ENCODE measurements at places on chromosomes 3 and 15.

DNA sequence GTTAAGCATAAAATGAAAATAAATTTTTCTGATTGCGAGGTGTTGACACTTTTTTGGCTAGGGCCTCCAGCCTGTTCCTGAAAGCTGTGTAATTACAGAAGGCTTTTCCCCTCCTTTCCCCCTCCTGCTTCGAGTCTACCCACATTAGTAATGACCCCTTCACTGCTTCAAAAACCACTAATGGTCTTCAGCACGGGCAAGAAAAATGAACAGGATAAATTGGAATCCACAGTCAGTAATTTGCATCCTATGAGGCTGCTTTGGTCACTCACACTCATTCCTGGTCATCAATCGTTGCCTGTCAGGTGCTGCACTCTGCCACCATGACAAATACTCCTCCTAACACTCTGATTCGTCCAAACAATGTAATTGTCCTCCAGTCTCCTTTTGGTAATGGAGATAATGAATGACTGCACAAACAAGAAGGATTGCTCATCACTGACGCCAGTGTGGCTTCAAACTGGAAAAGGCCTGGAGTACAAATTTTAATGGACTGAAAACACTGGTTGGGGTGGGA is 148.6 kb downstream of the MEIS2 start:
- no peak for DNase-seq

- no peak for DNase-seq
Observed at GRCh38 chr3:71536376-71536965, 47.1 kb downstream of the FOXP1 start.

GRCh38 chr15:58307313-58307961 is 124.4 kb upstream of the LIPC start:
- no peak for DNase-seq

- DNase-seq: no peak
Observed at GRCh38 chr3:147930232-147930807, 521.2 kb downstream of the ZIC1 start.

GRCh38 chr3:35079403-35079802 is 559.9 kb upstream of the ARPP21 start:
- DNase-seq: no peak

DNA sequence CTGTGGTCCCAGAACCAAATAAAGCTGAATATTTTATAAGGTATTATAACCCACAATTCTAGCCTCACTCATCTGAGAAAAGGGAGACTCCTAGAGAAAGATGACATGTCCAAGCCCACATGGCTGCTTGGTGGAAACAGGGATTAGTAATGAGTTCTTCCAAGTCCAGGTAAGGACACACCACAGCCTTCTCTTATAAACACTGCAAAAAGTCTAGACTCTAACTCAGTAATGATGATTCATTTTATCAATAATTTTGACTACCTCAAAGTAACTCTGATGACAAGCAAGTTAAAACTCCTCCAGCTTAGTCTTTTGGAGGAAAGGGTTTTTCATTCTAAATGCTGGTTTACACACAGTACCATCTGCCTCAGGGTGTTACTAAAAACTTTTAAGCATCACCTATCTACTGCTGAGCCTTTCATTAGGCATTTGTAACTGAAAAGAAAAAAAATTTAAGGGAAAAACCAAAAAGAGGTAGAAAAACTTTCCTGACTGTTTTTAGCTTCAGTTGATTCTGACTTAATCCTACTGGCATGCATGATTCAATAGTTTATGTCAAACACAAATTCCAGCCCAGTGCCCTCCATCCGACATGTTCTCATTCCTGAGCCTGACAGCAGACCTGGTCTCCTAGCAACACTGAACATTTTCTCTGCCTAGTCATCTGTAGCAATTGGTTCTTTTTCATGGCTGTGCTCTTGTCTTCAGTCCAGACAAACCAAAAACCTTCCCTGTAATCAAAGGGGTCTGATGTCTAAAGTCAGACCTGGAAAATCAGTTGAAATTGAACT is 43.9 kb downstream of the P3H2 start:
- DNase-seq: no peak

- no peak for DNase-seq
Observed at GRCh38 chr15:40234783-40235182, 4.1 kb upstream of the PAK6 start.

- DNase-seq: no peak
Observed at GRCh38 chr3:71628522-71628921, 45.0 kb upstream of the FOXP1 start.

DNA sequence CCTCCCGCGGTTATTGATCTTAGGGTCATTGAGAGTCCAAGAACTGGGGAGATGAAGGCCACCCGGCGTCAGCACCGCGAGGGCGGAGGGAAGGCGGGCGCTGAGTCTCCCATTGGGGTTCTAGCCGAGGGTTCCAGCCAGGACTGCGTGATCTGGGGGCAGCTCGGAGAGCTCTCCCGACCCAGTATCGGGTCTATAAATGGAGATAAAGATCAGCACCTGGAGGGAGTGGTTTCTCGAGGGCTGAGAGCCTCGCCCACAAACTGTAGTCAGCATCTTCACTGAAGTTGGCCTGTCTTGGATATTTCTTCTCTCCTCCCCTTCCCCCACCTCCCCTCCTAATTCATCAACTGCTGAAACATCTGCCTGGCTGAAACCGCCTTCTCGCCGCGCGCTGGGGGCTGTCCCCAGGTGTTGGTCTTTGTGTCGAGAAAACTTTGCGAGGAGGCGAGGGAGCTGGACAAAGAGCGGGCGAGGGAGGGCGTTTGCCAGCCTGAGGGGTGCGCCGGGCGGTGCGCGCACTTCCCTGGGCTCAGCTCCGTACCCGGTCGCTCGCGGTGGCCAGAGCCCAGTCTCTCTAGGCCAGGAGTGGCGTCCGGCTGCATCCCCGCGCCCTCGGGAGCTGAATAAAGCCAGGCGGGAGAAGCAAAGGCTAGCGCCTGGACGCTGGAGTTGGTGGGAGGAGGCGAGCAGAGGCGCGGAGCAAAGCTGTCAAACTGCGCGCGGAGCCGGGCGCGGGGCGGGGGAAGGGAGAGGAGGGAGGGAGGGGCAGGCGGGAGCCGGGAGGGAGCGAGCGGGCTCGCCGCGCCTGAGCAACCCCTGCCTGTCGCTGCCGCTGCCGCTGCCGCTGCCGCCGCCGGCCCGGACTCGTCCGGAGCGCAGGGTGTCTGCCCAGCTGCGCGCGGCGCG is at the start of gene ST8SIA2:
TSS of gene ST8SIA2 (plus strand) at position 811 of the 909 bp plus-strand sequence. CDS start 184 bp downstream, outside the sequence.
- DNase-seq: peak; percentile 42

- DNase-seq: no peak
Observed at GRCh38 chr15:100517846-100518245, 10.9 kb downstream of the CERS3 start.

DNA sequence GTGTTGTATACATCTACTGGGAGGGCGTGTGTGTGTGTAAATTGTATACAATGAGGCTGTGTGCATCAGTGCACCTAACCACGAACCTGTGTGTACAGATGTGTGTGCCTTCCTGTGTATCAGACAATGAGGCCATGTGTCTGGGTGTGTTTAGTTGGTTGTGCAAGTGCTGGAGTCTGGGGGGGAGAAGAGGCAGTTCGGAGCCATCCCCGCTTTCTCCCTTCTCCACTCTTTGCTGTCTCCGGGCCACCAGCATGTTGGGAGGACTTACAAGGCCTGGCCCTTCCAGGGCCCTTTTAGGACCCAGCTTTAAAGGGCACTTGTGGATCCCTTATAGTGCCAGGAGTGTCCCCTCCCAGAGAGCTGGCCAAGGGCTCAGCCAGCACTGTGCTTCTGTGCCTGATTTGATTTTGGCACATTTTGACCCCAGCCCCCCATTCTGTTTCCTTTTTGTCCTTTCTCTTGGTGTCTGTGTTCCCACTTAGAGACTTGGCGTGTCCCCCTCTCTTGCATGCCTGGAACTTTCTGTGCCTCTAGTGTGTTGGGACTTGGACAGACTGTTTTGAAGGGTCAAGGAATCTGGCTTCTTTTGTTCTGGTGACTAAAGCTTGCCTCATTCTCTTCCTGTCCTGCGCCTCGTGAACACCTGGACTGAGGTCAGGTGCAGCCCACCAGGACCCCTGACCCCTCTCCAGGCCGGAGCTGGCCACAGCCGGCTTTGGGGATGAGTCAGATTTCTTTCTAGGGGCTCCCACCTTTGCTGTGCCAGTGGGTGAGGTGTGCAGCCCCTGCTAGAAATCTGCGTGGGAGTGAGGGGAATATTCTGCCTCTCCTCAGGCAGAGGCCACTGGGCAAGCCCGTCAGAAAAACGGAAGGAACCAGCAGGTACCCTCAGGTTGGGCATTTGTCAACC is 1.5 kb downstream of the CTDSPL start:
- DNase-seq: no peak

- no peak for DNase-seq
Observed at GRCh38 chr3:25043749-25044148, 384.3 kb upstream of the RARB start.

- DNase-seq: no peak
Observed at GRCh38 chr3:189809583-189809982, 178.4 kb downstream of the TP63 start.

GRCh38 chr3:187136936-187137335 is 2.4 kb downstream of the RPL39L start:
- no peak for DNase-seq

- DNase-seq: no peak
Observed at GRCh38 chr3:9452417-9452816, 55.0 kb downstream of the SETD5 start.

DNA sequence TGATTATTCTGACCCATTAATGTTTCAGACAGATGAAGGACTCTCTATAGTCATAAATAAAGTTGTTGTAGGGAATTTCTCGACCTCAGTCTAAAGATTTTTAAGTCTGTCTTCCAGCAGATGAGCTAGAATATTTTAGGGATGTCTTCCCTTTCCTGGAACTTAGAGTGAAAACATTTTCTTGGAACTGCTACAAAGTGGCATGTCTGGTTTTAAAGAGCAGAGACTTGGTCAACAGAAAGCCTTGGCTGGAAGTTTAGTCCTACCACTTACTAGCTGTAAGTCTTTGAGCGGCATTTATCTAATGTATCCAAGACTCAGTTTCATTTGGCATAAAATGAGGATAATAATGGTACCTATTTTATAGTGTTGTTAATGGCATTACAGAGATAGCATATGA is 120.0 kb upstream of the TGFBR2 start:
- no peak for DNase-seq

DNA sequence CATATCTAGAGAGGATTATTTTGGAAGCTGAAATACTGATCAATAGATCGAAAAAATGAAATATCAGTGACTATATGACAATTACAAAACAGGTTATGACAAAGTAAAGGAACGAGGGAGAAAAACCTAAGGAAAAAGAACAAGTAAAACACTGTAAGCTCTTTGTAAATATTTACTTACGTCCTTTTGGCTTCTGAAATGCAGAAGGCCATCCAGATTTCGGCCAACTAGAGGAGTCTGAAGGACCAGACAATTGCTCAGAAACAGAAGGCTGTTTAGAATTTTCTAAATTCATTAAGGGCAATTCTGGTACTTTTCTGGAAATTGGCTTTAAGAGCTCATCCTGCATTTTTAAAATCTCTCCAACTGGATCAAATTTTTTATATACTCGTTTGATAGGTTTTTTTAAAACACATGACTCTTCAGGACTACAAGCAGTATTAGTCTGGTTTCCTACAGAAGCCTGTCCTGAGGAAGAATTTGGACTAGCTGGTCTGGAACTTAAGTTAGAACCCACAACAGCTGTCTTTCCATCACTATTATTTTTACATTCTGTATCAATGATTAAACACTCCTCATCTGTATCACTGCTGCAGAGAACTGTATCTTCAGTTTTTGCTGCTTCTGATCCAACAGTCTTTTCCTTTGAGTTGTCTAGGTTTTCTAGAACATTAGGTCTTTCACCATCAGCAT is 30.1 kb downstream of the ICE2 start:
- DNase-seq: no peak

GRCh38 chr3:115899535-115899934 is 276.2 kb downstream of the GAP43 start:
- no peak for DNase-seq

- DNase-seq: no peak
Observed at GRCh38 chr3:60030982-60031381, 981.2 kb upstream of the CFAP20DC start.

GRCh38 chr3:60086811-60087210 is 1037.0 kb upstream of the CFAP20DC start:
- DNase-seq: no peak

DNA sequence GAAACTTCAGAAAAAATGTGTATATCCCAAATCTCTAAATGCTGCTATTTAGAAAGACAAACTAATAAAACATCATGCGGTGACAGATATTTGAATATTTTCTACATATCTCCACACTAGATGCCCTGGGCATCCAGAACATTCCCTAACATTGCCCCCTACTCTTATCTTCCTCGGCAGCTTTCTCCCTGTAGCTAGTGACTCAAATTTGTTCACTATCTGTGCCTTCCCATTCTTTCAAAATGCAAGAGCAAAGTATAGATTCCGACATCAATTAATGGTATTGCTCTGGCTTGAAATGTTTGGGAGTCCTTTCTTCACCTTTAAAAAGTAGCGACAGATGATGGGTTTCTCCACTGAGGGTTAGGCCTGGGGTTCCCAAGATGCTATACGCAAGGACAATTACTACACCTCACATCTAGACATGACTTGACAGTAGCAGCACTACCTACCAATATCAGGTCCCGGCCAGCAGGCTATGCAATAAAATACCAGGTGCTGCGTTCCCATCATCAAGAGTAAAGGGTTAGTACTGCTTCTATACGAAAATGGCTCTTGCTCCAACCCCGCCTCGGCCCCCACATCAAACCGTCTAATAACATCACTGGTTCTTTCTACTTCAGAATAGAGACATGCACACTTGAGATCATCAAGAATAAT is 631 bp downstream of the UBR1 start:
- DNase-seq: peak; percentile 28

GRCh38 chr3:158451405-158452055 is 119.5 kb upstream of the MLF1 start:
- DNase-seq: no peak

DNA sequence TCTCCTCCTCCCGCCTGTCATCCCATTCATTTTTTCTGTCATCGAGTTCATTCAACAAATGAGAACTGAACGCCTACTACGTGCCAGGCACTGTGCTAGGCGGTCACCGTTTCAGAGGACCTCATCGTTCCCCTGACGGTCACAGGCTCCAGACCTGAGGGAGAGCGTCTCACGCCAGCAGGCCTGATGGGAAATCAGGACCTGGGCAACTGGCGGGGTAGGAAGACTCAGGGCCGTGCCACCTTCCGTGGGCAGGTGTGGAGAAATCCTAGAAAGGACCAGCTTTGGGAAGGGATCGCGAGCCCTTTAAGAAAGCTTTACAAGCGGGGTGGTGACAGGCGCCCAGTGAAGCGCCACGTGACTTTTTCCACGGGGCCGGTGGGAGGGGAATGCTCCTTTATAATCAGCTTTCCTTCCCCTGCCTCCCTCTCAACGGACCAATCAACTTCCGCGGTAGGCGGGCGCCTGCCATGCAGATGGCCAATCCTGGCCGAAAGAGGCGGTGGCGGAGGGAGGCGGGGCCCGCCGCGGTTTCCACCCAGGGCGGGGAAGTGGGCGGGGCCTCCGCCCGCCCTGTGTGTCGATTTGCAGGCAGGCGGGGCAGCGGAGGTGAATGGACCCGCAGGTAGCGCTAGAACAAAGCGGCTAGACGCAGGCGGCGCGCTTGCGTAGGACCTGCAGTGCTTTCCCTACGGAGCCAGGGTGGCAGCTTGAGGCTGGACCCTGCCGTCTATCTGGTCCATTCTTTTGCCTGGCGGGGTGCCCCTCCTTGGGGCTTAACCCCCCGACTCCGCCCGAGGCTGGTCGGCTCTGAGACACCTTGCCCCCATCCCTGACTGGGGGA is 819 bp upstream of the DUSP7 start:
- DNase-seq: peak; percentile 95
